Neural progenitor cell (in vitro differentiated cells): ENCODE measurements at places on chromosomes 6 and 20. TPM values are rescaled to one million over a fixed set of nuclear protein-coding genes. Genes with fewer than 3 reads are reported as not detected.

PPP2R5D gene
- total RNA-seq = 75.0 and 103 TPM in 2 replicates

ZFP57 gene
- not detected in 2 replicates for total RNA-seq

PDE10A gene
- 11.9 and 17.3 TPM in 2 replicates for total RNA-seq

BPI gene
- total RNA-seq = not detected in 2 replicates

MUC22 gene
- 0.03 TPM in 1 of 2 replicates, not detected in the other for total RNA-seq

TNF gene
- 0.19 TPM in 1 of 2 replicates, not detected in the other for total RNA-seq

CARMIL1 gene
- total RNA-seq = 11.0 and 13.3 TPM in 2 replicates

ABRACL gene
- total RNA-seq = 134 and 242 TPM in 2 replicates

PRDM13 gene
- total RNA-seq = not detected in 2 replicates

NMBR gene
- total RNA-seq = 0.09 TPM in 1 of 2 replicates, not detected in the other

SEC23B gene
- 55.7 and 57.2 TPM in 2 replicates for total RNA-seq

HLA-DMB gene
- 4.3 and 4.5 TPM in 2 replicates for total RNA-seq

TPX2 gene
- total RNA-seq = 226 and 278 TPM in 2 replicates

TUBB1 gene
- total RNA-seq = not detected in 2 replicates

ZNF334 gene
- 29.0 and 45.9 TPM in 2 replicates for total RNA-seq

RIPOR2 gene
- 0.26 and 1.1 TPM in 2 replicates for total RNA-seq

KAT14 gene
- total RNA-seq = 28.5 and 29.9 TPM in 2 replicates

PDE7B gene
- 0.04 and 0.12 TPM in 2 replicates for total RNA-seq

SLC22A2 gene
- not detected in 2 replicates for total RNA-seq

ZC2HC1B gene
- total RNA-seq = not detected in 2 replicates

DSP gene
- total RNA-seq = 38.3 and 38.7 TPM in 2 replicates

OOEP gene
- not detected in 2 replicates for total RNA-seq

LY86 gene
- total RNA-seq = not detected in 2 replicates

TFAP2C gene
- 0.60 and 1.1 TPM in 2 replicates for total RNA-seq

SNAP25 gene
- total RNA-seq = not detected in 2 replicates

HNF4A gene
- 0.68 and 1.6 TPM in 2 replicates for total RNA-seq

COL12A1 gene
- total RNA-seq = 0.87 and 1.3 TPM in 2 replicates

CALHM4 gene
- not detected in 2 replicates for total RNA-seq

CST4 gene
- not detected in 2 replicates for total RNA-seq

STMND1 gene
- total RNA-seq = not detected in 2 replicates

BAK1 gene
- total RNA-seq = 13.9 and 40.0 TPM in 2 replicates

MAS1 gene
- total RNA-seq = not detected in 2 replicates

RNF114 gene
- 41.3 and 105 TPM in 2 replicates for total RNA-seq

CLIC5 gene
- 0.06 TPM in 1 of 2 replicates, not detected in the other for total RNA-seq

SNX21 gene
- 12.2 and 18.9 TPM in 2 replicates for total RNA-seq

LAMA2 gene
- total RNA-seq = 0.68 and 1.5 TPM in 2 replicates

POU3F2 gene
- 8.8 and 12.2 TPM in 2 replicates for total RNA-seq

KCNK15 gene
- total RNA-seq = 0.21 TPM in 1 of 2 replicates, not detected in the other

SLC22A3 gene
- total RNA-seq = 0.06 and 0.07 TPM in 2 replicates

SDHAF4 gene
- 56.4 and 98.2 TPM in 2 replicates for total RNA-seq

SOX18 gene
- total RNA-seq = not detected in 2 replicates

LAMA4 gene
- total RNA-seq = 0.50 and 0.56 TPM in 2 replicates

ARMC2 gene
- 2.9 and 3.7 TPM in 2 replicates for total RNA-seq

OPRL1 gene
- 1.3 and 3.3 TPM in 2 replicates for total RNA-seq

GPLD1 gene
- total RNA-seq = 4.2 and 8.3 TPM in 2 replicates

PROCR gene
- total RNA-seq = 3.1 and 4.6 TPM in 2 replicates

ZNF184 gene
- total RNA-seq = 13.4 and 21.8 TPM in 2 replicates

TGM3 gene
- total RNA-seq = 0.31 TPM in 1 of 2 replicates, not detected in the other

C20orf141 gene
- total RNA-seq = not detected in 2 replicates
